ENCODE measurements at places on chromosomes 5 and 9.

- DNase-seq = no peak
These were observed 80.1 kb upstream of the PLEKHG4B start for GRCh38 chr5:11898-12297.

GRCh38 chr5:62328772-62329491 lies 22.9 kb downstream of the KIF2A start:
- DNase-seq = no peak

DNA sequence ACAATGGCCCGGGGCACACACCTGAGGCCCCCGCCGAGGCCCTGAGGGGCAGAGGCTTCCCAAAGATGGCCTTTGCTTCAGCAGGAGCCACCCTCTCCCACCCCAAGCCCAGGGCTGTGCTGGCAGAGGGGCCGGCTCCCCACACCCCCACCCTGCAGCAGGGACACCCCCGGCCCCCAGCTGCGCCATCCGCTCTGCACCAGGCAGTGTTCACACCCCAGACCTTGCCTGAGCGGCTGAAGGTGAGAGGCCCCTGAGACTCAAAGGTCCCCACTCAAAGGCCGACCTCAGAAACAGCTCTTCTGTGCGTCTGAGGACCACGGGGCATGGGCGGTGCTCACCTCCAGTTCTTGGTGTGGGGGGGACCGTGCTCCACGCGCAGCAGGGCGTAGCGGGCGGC lies 37.6 kb downstream of the SLC12A7 start:
- no peak for DNase-seq

DNA sequence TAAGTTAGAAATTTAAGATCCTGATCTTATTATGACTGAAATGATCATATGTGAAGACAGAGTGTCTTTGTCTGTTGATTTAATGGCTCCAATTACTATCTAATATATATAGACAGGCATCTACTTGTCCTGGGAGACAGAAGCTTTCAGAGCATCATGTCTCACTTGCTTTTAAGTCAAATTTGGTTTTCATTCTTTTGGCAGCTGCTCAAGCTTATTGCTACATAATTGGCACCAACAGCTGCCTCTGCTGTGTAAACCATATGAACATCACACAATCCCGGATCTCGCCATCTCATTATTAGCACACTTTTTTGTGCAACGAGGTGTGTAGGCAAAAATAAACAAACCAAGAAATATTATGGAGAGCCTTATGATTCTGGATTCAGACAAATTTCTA lies 1717.9 kb downstream of the EFNA5 start:
- peak; percentile 40 for DNase-seq

DNA sequence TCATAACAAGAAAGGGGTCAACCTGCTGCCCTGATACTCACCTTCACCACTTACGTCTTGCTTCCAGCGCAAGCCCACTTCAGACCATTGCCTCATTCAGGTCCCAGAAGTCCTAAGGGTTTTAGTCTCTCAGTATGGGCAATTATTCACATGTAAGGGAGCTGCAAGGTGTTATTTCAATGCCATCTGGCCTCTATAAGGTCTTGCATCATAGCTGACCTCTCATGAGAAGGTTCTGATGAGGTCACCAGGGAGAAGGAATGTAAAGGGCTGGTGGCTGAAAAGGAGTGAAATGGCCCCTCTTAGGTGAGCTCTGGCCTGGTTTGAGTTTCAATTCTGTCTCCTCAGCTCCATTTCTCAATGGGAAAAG lies 1.5 kb upstream of the MARCHF3 start:
- no peak for DNase-seq

DNA sequence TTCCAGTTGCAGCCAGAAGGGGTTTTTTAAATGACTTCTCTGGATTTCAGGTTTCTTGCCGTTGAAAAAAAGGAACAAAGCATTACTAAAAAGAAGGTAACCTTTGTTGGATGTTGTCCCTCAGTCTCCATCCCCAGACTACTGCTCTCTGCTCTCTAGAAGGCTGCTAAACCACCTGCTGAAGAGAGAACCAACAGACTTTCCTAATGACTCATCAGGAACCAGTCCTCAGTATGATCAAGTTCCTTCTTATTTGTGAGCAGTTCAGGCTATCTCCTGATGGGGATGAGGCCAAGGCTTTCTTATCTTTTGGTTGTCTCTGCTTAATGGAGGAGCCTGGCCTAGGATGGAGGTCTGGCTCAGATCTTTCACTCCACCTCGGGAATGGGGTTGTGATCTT lies 4.1 kb downstream of the KIF4B start:
- DNase-seq = no peak

DNA sequence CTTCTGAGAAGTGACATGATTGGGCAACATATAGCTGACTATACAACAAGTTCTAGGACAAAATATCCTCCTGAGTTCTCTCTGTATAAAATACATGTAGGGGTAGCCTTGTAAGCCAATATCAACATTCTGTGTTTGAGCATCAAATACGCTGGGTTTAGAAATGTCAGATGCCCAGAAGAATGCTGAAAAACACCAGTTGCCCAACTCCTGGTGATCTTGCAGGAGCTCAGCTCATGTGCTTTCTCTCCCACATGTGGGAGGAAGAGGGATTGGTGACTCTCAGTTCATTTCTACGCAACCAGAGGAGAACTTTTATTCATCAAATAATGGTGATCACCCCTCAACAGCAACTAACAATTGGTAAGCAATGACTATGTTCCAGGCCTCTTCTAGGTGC lies 810.9 kb upstream of the ACO1 start:
- DNase-seq = no peak

GRCh38 chr5:149796030-149796429 lies 65.9 kb downstream of the PPARGC1B start:
- DNase-seq = no peak

GRCh38 chr9:102405218-102405867 lies 589.8 kb upstream of the CYLC2 start:
- no peak for DNase-seq

DNA sequence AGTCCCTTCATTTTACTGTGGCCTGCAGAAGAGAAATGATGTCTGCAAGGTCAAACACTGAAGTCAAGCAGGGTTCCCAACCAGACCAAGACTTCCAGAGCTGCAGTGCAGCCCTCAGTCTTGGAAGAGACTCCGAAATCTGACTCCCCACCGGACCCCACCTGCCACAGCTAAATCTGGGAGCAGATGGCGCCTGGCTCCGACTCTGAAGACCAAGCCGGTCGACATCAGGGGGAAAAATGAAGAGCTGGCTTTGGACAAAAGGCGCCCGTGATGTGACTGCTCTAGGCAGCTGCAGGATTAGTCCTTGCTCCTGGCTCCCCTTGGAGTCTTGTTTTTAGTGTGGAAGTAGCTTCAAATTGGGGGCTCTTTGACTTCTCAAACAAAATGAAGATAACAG lies 72.4 kb upstream of the ZNF622 start:
- DNase-seq = no peak

DNA sequence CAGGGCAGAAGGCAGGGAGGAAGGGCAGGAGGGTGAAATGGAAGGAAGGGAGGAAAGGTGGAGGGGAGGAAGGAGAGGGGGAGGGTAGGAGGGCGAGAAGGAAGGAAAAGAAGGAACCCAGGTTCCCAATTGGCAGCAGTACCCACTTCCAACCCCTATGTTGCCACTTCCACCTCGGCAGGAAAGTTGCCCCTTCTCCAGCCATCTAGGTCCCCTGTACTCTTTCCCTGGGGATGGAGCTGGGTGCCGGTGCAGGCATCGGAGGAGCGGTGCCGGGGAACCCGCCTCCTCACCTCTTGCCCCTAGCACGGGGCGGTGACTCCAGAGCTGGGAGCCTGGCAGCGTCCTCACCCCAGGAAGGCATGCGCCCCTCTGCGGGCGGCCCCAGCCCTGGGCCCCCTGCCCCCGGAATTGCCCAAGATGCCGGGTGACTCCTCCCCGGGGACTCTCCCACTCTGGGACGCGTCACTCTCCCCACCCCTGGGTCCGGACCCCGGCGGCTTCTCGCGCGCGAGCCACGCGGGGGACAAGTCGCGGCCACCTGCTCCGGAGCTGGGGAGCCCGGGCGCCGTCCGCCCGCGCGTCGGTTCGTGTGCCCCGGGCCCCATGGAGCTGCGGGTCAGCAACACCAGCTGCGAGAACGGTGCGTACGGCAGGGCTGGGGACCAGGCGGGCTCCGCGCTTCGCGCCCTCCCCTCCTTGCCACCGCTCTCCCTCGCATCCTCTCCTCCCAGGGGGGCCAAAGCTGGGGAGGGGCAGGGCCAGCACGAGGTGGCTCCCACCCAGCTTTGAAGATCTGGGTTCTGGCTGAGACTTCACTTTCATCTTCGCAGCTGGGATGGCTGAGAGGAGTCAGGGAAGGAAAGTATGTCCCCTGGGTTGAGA lies at the start of gene NIPAL4:
Gene NIPAL4 (plus strand): TSS at position 499 of the 885 bp plus-strand sequence. CDS start 108 bp downstream, at position 607.
- DNase-seq = peak; percentile 15

- DNase-seq = no peak
These were observed 224.1 kb upstream of the RASEF start for GRCh38 chr9:83287021-83287420.

DNA sequence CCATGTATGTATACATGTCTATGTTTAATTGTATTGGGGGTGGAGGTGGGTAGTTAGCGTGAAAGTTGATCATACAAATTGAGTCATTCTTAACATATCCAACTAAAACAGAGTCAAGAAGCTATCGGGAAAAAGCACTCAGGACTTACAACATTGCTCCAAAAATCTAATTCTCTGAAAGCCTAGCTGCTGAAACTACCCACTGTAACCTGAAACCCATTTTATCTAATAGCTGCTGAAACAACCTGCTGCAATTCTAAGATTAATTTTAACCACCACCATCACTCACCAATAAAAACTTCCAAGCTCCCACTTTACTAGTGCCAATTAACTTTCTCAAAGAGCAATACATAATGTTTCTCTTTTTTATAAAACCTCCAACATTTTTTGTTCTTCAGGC lies 32.2 kb downstream of the KCNV2 start:
- no peak for DNase-seq

DNA sequence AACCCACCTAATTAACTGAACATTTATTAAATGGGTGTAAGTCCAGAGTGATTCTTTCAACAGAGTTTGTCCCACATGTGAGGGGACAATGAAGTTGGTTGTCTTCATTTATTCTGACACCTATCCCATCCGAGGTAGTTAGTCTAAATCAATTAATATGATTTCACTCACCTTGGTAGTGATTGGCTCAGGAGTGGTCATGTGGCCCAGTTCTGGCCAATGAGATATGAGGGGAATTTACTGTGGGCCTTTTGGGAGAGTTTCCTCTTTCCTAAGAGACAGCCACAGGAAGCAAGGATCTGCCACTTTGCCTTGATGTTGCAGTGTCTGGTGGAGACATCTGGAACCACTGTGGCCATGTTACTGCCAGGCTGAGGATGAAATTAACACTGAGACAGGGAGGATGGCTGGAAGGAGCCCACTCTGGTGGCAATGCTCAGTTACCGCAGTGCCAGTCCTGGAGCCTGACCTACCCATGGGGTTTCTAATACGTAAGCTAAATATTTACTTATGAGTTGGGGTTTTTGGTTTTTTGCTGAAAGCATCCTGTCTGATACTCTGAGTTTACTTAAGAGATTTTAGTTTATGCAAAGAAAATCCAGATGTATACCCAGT lies 118.6 kb downstream of the FGF18 start:
- no peak for DNase-seq

- DNase-seq = no peak
These were observed 23.7 kb downstream of the NIPBL start for GRCh38 chr5:36900283-36900682.

DNA sequence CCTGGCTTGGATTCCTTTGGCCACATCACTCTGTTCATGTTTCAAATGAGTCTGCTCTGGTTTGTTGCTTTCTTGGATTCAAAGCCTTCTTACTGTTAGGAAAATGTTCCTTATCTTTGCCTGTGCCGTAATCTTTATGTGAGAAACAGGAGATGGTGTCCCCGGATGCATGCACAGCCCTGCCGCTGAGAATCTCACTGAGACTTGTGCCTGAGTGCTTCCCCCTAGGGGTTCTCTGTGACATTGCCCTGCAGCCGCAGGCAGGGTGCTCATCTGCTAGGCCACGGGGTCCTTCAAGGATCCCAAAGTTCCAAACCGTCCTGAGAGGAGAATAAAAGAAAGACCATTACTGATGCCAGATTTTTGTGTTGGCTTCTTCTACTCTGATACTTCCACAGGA lies 81.4 kb upstream of the ANKRD55 start:
- DNase-seq = peak; percentile 60

DNA sequence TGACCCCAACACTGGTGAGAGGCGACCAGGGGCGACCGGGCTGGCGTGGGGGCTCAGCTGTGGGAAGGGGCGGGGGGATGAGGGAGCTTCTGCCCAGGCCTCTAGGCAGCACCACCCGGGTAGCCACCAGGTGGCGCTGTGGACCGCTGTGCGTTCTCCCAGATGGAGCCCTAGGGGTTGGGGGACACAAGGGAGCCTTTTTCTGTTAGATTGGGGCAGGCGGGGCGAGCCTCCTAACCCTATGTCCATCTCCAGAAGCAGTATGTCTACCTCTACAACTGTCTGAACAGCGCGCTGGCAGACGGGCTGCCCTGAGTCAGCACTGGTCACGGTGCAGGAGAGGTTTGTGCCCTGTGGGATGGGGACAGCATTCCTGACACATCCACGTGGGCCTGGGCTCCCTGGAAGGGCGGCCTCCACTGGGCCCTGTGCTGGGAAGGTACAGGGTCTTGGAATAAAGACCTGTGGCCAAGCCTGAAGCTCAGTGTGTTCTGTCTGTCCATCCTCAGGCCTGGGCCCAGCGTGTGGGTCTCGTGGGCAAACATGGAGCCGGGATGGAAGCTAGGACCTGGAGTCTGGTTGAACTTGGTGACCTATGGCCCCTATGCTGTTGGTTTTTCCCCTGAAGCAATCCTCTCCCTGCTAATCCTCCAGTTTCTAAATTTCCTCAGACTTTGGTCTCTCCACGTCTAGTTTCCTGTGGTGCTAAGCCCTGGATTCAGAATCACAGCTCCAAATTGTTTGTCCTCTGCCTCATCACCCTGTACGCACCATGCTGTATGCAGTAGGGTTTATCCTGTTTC lies 23.1 kb upstream of the SPTLC1 start:
- peak; percentile 89 for DNase-seq

GRCh38 chr9:107685376-107685775 lies 195.8 kb upstream of the KLF4 start:
- DNase-seq = no peak

- no peak for DNase-seq
These were observed 26.4 kb upstream of the F2R start for GRCh38 chr5:76689321-76690036.

DNA sequence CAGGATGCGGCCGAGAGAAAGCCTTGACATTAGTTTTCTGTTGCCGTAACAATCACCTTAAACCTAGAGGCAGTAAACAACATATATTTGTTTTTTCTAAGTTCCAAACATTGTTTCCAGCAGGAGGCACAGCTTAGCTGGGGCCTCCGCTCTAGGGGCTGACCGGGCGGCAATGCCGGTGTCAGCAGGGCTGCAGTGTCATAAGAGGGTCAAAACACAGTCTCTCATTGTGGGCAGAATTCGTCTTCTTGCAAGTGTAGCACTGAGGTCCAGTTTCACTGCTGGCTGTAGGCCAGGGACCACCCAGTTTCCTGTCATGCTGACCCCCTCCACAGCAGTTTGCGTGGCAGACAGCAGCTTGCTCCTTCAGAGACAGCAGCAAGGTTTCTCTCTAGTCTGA lies 186.2 kb downstream of the PJA2 start:
- no peak for DNase-seq
